ENCODE measurements at places on chromosomes 3 and 15.

- no peak for DNase-seq
These were observed 26.8 kb downstream of the DCBLD2 start for GRCh38 chr3:98874602-98875249.

DNA sequence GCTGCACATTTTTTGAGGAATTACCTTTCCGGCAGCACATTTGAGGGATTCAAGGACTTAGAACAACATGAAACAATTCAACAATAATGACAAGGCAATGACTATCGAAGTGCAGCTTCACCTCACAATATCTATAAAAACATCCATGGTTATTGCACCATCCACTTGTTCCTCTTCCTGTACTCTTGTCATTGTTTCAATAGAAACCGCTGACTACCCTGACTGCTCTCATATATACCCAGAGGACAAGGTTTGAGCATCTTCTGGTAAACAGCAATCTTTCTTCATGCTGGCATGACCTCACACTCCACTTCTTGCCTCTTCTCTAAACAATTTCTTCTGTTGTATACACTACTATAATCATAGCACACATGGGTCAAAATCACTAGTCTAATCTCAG is 864.9 kb downstream of the FHIT start:
- DNase-seq: peak; percentile 91

DNA sequence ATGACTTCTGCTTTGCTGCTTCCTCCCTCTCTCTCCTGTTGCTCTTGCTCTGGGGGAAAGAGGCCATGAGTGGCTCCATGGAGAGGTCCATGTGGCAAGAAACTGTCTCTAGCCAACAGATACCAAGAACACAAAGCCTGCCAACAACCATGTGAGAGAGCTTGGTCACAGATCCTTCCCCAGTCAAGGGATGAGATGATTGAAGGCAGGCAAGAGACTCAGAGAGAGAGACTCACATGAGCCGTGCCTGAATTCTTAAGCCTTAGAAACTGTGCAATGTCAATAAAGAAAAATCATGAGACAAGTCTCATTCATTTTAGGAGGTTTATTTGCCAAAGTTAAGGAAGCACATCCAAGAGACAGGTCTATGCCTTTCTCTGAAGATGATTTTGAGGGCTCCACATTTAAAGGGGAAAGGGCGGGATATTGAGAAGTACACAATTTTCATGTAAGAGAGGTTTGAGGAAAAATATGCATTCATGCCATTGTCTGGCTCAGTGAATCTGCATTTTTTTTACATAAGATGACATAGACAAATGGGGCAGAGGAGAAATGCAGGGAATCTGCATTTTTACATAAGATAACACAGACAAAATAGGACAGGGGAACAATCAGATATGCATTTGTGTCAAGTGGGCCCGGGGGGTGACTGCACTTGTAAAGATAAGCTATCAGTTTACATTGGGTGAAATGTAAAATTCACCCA is 59.5 kb upstream of the SUCLG2 start:
- peak; percentile 40 for DNase-seq

DNA sequence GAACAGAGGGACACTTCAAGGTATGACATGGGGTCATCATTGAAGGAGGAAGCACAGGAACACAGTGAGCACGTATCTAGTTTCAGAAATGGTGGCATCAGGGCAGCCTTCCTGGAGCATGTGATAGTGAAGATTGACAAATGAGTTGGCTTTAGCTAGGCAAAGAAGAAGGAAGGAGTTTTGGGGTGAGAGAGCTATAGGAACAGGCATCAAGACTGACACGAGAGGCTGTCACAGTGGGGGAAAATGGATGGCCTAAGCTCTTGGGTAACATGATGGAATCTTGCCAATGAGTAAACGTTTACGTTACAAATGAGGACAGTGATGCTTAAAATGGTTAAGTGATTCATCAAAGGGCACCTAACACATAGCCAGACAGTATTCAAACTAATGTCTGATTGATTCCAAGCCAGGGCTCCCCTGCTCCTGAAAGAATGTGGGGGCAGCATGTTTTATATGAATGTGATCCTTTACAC is 23.1 kb upstream of the GPR171 start:
- no peak for DNase-seq

DNA sequence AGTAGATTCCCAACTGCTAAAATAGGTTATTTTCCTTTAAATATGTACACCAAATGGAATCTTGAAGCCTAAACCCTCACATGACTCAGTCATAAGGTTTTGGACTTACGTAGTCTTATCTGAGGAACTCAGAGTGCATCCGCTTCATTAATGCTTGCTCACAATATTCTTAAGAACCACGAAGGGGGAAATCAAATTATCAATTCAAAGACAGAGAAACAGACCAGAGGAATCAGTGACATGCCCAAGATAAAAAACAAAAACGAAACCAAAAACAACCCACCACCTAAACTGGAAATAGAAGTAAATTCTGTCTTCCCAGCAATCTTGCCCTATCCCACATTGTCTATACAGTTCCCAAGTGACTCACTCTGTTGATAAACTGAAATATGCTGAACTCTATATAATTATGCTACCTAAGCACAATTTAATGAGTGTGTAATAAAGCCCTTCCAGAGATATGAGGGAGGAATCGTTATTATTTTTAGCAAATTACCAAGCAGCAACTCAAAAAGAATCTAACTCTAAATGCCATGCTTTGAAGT is 135.4 kb upstream of the CBLB start:
- no peak for DNase-seq

GRCh38 chr3:98780343-98780742 is 17.2 kb downstream of the ST3GAL6 start:
- DNase-seq: no peak

GRCh38 chr3:130389743-130390478 is 44.4 kb downstream of the COL6A5 start:
- DNase-seq: no peak

- DNase-seq: no peak
These were observed 621.4 kb downstream of the PDCD6IP start for GRCh38 chr3:34419801-34420200.

GRCh38 chr3:129503471-129504291 is 24.8 kb upstream of the RHO start:
- DNase-seq: no peak

DNA sequence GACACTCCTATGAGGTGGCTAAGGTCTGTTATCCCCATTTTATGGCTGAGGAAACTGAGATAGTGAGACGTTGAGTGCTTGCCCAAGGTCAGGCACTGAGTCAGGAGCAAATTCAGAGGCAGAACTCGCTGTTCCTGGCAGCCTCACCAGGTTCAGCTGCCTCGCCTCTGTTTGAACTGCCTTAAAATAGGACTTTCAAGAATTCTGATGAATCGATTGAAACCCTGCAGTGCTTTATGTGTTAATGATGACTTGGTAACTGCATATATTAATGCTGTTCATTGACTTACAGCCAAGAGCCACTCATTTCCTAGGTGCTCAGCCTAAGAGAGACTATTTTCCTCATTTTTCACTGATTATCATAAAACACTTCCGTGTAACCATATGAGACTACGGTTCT is 79.5 kb upstream of the BHLHE40 start:
- DNase-seq: no peak

DNA sequence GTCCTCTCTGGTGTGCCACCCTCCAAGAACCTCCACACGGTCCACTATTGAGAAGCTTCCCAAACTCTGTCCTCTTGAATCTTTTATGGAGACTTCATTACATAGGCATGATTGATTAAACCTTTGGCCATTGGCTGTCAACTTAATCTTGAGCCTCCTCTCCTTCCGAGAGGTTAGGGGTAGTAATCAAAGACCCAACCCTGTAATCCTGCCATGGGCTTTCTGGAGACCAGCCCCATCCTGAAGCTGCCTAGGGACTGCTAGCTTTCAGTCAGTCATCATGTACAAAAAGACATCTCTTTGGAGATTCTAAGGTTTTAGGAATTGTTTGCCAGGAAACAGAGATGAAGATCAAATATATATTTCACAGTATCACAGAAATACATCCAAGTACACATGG is 37.0 kb downstream of the APH1B start:
- DNase-seq: no peak

GRCh38 chr15:96230526-96231181 is 99.8 kb upstream of the NR2F2 start:
- DNase-seq: no peak

- DNase-seq: no peak
These were observed 14.7 kb upstream of the AMOTL2 start for GRCh38 chr3:134388788-134389485.

- DNase-seq: no peak
These were observed 654.6 kb downstream of the MECOM start for GRCh38 chr3:169008776-169009358.

- DNase-seq: peak; percentile 59
These were observed 2.1 kb downstream of the CYB561D2 start for GRCh38 chr3:50352781-50353180.

DNA sequence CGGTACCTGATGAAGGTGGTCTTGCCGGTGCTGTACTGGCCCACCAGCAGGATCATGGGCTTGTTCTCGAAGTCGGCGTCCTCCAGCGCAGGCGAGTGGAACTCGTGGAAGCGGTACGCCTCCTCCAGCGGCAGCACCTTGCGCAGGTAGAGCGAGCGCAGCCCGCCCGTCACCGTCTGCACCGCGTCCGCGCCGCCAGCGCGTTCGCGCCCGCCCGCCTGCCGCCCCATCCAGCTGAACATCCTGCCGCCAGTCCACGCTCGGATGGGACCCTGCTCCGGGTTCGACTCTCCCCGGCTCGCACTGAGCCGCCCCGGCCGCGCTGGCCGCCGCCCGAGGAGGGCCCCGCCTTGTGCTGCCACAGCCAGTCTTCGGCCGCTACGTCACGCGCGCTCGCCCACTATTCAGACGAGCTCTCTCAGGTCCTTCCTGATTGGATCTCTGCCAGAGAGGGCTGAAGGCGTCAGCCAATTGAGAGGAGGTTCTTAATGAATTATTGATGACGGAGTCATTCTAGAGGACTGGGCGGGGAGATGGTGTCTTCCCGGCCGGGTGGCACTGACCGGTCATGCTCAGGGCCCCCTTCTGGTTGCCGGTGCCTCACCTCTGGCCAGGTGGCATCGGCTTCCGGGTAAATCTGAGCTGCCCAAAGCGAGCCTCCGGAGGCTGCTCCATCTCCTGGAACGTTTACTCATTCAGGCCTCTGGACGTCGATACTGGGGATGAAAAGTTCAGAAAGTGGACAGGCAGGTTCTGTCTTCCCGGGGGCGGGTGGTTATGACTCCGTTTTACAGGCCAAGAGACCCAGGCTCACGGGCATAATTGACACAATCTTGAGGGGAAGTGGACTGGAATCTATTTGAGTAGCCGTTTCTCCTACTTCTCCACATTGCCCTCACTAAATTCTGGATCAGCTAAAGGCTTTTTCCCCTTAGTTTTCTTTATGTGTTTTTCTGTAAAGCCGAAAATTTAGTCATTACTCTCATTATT is at the start of gene EHD4:
Gene EHD4 (minus strand): TSS at position 305 of the 990 bp plus-strand sequence. CDS start 63 bp downstream, at position 242.
- peak; percentile 81 for DNase-seq

- no peak for DNase-seq
These were observed 3.2 kb upstream of the SIAH2 start for GRCh38 chr3:150765949-150766720.

GRCh38 chr3:14329116-14329830 is 73.1 kb upstream of the SLC6A6 start:
- DNase-seq: no peak

GRCh38 chr3:80297720-80298119 is 529.9 kb upstream of the ROBO1 start:
- DNase-seq: no peak

DNA sequence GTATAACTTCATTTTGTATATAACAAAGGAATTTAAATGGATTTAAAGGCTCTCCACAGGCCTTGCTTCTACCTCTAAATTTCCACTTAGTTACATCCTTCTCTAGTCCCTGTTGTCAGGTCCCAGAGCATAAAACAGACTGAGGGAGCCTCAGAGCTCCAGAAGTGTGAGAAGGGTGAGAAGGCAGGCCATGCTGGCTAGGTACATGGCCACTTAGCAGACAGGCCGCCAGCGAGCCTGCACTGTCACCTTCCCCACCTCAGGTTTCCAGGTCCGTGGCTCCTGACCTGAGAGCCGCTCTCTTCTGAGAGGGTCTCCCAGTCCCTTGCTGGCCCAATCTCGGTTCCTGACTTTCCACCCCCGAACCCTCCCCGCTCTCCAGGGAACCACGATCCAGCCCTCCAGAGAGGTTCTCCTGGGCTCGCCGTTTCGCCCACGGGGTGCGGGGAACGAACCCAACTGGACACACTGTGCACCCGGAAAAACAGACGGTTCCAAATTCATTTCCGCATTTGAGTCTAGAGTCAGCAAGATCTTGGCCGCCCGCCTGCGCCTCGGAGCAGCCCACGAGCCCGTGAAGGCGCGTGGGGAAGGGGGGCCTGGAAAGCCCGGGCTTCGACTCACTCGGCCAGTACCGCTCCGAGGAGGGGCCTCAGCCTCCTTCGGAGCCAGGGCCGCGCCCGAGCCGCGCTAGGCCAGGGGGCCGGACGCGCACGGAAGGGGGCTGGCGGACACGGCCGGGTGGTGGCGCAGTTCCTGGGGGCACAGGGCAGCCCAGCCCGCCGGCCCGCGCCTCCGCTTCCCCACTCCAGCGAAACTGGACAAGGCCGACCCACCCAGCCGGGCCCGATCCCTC is 16.7 kb upstream of the SOX2 start:
- DNase-seq: no peak

GRCh38 chr15:92645051-92645631 is 10.4 kb downstream of the FAM174B start:
- no peak for DNase-seq

- no peak for DNase-seq
These were observed 1.1 kb downstream of the PLSCR2 start for GRCh38 chr3:146468234-146468633.

DNA sequence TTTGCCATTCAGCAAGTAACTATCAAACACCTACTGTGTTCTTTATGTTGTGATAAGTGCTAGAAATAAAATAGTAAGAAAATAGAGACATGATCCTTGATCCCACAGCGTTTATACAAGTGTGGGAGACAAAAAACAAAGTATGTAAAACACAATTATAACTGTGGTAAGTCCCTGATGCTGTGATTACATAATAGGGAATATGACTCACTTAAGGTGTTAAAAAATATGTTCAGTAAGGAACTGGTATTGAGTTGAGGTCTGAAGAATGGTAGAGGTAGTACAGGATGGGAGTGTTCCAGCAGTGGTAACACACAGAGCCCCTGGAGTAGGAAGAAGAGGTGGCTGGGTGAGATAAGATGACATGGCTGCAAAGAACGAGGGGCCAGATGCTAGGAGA is 132.1 kb upstream of the TMC3 start:
- DNase-seq: no peak

DNA sequence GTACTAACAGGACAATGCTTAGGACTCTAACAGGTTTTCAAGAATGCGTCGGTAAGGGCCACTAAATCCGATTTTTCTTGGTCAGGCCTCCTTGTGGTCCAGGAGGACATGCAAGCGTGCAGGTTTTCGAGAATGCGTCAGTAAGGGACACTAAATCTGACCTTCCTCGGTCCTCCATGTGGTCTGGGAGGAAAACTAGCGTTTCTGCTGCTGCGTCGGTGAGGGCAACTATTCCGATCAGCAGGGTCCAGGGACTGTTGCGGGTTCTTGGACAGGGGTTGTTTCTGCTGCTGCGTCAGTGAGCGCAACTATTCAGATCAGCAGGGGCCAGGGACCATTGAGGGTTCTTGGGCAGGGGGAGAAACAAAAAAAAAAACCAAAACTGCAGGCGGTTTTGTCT is 7.8 kb upstream of the UBP1 start:
- no peak for DNase-seq

GRCh38 chr15:40104865-40105516 is 3.7 kb downstream of the BMF start:
- peak; percentile 83 for DNase-seq
